ENCODE measurements at places on chromosomes 13 and 19. TPM values are rescaled to one million over a fixed set of nuclear protein-coding genes. Genes with fewer than 3 reads are reported as not detected.

Gene C19orf25
- 45.8 TPM for total RNA-seq

- no peak for DNase-seq
These were observed 101.6 kb downstream of the ENOX1 start for GRCh38 chr13:43684963-43685725.

GRCh38 chr13:51704399-51705313 is 99.3 kb downstream of the DHRS12 start:
- no peak for DNase-seq

DNA sequence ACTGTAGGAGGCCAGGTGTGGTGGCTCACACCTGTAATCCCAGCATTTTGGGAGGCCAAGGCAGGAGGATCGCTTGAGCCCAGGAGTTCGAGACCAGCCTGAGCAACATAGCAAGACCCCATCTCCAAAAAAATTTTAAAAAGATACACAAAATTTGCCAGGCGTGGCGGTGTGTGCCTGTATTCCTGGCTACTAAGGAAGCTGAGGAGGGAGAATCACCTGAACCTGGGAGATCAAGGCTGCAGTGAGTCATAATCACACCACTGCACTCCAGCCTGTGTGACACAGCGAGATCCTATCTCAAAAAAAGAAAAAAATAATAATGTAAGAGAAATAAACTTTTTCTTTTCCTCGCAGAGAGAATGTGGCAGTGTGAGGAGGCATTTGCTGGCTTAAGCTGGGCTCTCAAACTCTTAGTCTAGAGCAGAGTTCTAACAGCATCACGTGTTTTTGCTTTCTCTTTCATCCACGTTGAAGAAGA is 21.1 kb downstream of the FAM187B start:
- no peak for DNase-seq

GRCh38 chr13:99805361-99805760 is 166.2 kb downstream of the ZIC5 start:
- DNase-seq = no peak
